IMR-90 (cell line): ENCODE measurements at places on chromosomes 12 and 14. TPM values are rescaled to one million over a fixed set of nuclear protein-coding genes. Genes with fewer than 3 reads are reported as not detected.

- H3K4me3 ChIP-seq: no peak overlapping the region
- no peak for DNase-seq
Measured at GRCh38 chr12:94841177-94841576, 162.3 kb downstream of the NDUFA12 start.

DNA sequence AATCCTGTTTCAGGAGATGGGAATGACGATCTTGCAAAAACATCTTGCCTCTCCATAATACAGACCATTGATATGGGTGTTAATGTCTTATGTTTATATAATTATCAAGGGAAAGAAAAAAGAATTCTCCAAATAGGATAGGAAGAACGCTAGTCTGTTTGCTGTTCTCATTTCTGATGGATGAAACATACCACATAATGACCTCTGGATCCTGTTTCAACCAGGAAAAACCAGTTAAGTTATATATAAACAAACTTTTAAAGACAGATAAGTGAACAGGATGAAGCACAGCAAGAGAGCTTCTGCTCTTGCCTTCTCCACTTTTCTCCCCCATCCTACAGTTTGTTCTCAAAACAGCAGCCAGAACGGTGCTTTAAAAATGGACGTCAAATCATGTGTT lies 27.8 kb downstream of the COQ6 start:
- peak; percentile 86 for DNase-seq
- no peaks in the 10 kb centered on the region for H3K27me3 ChIP-seq
- H3K36me3 ChIP-seq: 0 out of 2 replicates have a peak, but pooled peaks cover 3% of the 10 kb centered on the region
- H3K4me1 ChIP-seq: peaks cover 10% of the 10 kb centered on the region

Gene TGFB3
- 2.2 and 3.1 TPM in 2 replicates for total RNA-seq

GRCh38 chr12:47945341-47945728 lies 18.1 kb upstream of the TMEM106C start:
- H3K27me3 ChIP-seq: peaks cover 14% of the 10 kb centered on the region
- no peak overlapping the region for H3K4me3 ChIP-seq
- no peak overlapping the region for H3K27ac ChIP-seq

Gene SLC25A47
- not detected in 2 replicates for total RNA-seq

GRCh38 chr14:57060276-57060955 lies 208.3 kb downstream of the EXOC5 start:
- H3K27ac ChIP-seq: no peak overlapping the region
- no peak for DNase-seq
- no peaks in the 10 kb centered on the region for H3K27me3 ChIP-seq
- no peaks in the 10 kb centered on the region for H3K36me3 ChIP-seq

DNA sequence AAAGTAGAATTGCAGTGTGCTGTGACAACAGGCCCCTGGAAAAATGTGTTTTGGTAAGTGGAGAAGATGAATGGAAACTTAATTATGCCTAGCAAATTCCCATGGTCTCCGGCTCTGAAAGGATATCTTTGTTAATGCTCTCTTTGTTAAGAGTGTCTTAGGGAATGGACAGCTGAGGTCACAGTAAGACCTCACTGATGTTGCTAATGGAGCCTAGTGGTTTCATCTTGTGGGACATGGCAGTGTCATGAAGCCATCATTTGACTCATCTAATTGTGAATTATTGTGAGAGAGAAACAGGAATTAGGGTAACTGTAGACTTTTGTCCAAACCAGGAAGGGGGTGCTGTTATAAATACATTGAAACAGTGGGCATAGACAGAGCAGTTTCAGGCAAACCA lies 330.3 kb downstream of the TMTC2 start:
- no peaks in the 10 kb centered on the region for H3K27me3 ChIP-seq
- no peak for DNase-seq
- H3K27ac ChIP-seq: no peak overlapping the region
- H3K36me3 ChIP-seq: no peaks in the 10 kb centered on the region
- no peaks in the 10 kb centered on the region for H3K4me1 ChIP-seq

DNA sequence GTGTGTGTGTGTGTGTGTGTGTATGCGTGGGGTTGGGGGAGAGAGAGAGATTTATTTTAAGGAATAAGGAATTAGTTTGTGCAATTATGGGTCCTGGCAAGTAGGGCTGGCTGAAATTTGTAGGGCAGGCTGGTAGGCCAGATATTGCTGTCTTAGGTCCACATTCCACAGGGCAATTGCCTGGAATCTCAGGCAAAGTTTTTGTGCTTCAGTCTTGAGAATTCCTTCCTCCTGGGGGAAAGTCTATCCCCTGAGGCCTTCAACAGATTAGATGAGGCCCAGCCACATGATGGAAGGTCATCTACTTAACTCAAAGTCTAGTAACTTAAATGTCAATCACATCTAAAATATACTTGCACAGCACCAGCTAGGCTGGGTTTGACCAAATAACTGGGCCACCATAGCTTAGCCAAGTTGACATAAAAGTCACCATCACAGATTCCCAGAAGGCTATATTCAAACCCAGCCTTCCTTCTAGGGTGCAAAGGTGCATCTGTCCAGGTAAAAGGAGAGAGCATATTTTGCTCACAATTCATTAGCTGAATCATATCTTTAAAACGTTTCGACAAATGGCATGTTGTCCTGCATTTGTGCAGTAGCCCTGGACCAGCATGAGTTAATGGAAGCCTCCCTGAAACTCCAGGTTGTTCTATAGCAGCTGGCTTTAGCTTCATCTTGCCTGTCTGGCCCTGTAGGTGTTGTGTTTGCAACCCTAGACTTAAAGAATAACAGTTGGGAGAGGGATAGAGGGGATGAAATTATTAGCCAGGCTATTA lies 63.1 kb downstream of the C14orf132 start:
- peaks cover 19% of the 10 kb centered on the region for H3K4me1 ChIP-seq
- no peaks in the 10 kb centered on the region for H3K27me3 ChIP-seq

DNA sequence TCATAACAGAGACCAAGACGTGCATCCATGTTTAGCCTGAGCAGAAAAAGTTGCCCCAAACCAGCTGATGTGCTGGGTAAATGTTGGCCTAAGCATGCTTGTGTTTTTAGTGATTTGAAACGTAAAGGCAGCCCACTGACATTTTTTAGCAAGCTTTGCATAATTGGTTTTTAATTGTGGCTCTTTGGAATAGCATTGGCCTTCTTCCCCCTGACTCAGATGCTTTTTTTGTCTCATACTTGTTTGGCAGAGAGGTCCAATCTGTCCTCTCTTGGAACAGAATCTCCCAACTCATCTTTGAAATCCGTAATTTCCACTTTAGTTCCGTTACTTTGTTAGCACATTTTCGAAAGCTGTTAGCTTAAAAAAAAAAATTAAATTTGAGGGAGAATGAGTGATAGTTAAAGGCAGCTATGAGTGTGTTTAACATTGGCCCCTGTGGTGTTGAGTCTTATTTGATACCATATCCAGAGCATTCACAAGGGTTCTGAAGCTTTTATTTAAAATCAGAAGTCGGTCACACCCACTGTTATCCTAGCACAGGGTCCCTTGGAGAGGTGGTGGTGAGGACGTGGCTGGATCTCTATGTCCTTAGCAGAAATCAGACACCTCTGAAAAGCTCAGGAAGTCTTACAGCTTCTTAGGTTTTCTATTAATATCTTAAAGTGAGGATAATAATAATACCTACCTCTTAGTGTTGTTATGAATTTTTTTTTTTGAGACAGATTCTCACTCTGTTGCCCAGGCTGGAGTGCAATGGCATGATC lies 15.6 kb downstream of the JDP2 start:
- H3K27me3 ChIP-seq: no peaks in the 10 kb centered on the region
- H3K4me1 ChIP-seq: peaks cover 24% of the 10 kb centered on the region
- H3K4me3 ChIP-seq: no peak overlapping the region

Gene TAS2R31
- 4.3 and 8.6 TPM in 2 replicates for total RNA-seq

GRCh38 chr14:54186821-54187763 lies 209.7 kb upstream of the CDKN3 start:
- DNase-seq: no peak
- H3K4me1 ChIP-seq: peaks cover 6% of the 10 kb centered on the region
- H3K36me3 ChIP-seq: no peaks in the 10 kb centered on the region
- H3K27me3 ChIP-seq: no peaks in the 10 kb centered on the region

Gene SLC8A3
- under 0.01 TPM in 1 of 2 replicates, not detected in the other for total RNA-seq

Gene ACTN1
- 648 and 684 TPM in 2 replicates for total RNA-seq

- no peaks in the 10 kb centered on the region for H3K27me3 ChIP-seq
- H3K36me3 ChIP-seq: no peaks in the 10 kb centered on the region
Measured at GRCh38 chr12:131011165-131012079, 57.7 kb downstream of the ADGRD1 start.
